GM03348 (cell line): ENCODE measurements at places on chromosomes 3 and 15.

- DNase-seq, result no peak
Observed at GRCh38 chr3:160617636-160618035, 52.3 kb upstream of the KPNA4 start.

DNA sequence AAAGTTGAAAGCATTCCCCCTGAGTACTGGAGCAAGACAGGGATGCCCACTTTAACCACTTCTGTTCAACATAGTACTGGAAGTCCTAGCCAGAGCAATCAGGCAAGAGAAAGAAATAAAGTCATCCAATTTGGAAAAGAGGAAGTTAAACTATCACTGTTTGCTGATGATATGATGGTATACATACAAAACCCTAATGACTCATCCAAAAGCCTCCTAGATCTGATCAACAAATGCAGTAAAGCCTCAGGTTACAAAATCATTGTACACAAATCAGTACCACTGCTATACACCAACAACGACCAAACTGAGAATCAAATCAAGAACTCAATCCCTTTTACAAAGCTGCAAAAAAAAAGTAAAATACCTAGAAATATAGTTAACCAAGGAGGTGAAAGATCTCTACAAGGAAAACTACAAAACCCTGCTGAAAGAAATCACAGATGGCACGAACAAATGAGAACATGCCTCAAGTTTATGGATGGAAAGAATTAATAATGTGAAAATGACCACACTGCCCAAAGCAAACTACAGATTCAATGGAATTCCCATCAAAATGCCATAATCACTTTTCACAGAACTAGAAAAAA lies 40.3 kb downstream of the RPL39L start:
- no peak for DNase-seq

DNA sequence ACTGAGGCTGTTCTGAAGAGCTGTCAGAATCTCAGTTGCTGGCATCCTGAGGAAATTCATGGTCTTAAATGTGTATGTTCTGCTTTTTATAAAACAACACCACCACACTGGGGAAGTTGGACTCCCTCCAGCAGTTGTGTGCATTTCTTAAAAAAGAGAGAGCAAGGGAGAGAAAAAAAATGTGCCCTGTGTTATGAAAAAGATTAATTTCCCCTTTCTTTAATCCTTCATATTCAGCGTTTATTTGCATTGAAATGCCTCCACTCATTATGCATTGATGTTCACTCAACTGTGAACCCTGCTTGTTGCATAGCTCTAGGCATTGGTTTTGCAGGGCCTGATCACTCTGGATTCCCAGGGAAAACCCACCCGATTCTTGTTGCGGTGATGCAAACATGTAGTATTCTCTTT lies 4.4 kb upstream of the ZNF609 start:
- no peak for DNase-seq

- no peak for DNase-seq
Observed at GRCh38 chr3:126342991-126343648, 14.1 kb downstream of the KLF15 start.

DNA sequence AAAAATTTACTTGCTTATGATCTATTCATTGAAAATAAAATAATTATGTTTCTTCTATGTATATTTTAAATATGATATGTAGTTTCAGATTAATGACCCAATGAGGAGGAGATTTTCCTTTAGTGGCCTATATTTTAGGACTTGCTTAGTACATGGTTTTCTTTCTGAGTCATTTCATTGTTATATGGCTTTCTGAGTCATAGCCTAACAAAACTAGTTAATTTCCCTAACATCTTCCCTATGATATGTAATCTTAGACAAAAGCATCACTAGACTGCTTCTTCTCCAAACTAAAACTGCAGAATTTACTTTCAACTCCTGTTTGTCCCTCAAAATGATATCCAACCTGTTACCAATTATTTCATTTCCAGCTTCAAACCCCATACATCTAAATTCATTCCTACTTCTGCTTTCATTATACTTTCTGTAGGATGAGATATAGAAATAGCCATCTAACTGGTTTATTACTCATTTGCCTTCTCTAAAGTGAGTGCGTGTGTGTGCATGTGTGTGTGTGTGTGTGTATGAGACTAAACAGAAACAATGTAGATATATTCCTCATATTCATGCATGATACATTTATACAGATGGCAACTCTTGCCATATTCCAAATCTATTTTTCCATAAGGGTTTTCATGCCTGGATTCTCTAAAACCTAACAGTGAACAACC lies 915.0 kb upstream of the GBE1 start:
- no peak for DNase-seq

DNA sequence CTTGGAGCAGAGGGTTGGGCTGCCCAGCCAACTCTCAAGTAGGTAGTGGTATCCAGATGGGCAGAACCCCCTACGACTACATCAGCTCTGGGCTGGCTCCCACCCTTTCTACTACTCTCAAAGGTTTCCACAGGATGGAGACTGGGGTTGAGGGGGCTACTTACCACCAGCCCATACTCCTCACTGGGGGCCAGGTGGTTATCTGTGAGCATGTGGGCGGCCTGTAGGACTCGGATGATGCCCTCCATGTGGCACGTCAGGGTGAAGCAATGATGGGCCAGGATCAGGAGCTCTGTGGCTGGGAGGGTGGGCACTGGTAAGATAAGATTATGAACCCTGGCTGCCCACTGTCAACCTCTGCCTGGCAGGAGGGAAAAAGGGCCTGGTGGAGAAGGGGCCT lies 33.4 kb downstream of the EIF3J start:
- DNase-seq, result no peak

DNA sequence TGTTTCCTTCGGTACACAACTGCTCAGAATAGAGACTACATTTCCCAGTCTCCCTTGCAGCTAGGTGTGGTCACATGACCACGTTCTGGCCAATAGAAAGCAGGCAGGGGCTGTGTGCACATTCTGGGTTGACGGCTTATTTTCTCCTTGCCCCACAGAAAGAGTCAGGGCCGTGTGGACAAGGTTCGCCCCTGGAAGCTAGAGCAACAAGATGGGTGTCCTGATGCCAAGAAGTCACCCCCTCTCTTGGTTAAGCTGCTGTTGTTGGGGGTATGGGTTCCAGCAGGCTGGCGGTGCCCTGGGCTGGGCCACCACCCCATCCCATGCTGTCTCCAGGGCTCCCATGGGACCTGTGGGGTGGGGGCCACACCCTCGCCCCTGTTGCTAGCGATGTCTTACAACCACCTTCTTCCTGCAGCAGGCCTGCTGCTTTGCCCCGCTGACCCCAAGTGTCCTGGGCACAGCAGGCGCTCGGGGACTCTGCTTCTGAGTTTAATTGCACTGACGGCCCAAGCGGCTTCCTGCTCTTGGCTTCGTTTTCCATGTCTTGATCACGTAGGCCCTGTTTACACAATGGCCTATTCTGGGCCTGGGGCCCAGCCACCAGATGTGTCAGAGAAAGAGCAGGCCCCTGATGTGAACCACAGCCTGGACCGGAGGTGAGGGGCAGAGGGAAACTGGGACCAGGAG lies 24.9 kb downstream of the ABTB1 start:
- DNase-seq, result peak; percentile 87

GRCh38 chr15:33425142-33425541 lies 114.4 kb downstream of the RYR3 start:
- DNase-seq, result no peak

- DNase-seq, result peak; percentile 43
Observed at GRCh38 chr3:190526787-190527762, 13.2 kb downstream of the IL1RAP start.

DNA sequence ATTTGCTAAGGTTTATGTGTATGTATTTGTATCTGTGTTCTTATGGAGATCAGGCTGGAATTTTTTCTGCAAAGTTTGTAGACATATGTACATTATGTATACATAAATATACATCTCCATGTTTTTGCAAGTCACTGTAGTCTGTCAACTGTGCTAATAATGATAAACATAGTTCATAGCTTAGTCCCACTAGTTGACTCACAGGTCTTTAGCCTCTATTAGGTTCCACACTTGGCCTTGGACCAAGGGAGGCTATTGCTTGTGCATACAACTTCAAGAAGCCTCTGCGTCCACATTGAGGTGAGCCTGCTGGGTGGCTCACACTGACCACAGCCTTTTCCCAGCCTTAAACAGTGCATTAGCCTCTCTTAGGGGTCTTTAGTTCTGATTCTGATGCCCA lies 243.8 kb upstream of the PEX5L start:
- no peak for DNase-seq

- DNase-seq, result peak; percentile 80
Observed at GRCh38 chr3:9884555-9885165, 4.6 kb upstream of the CIDEC start.

- no peak for DNase-seq
Observed at GRCh38 chr15:49984436-49984835, 134.6 kb downstream of the ATP8B4 start.

DNA sequence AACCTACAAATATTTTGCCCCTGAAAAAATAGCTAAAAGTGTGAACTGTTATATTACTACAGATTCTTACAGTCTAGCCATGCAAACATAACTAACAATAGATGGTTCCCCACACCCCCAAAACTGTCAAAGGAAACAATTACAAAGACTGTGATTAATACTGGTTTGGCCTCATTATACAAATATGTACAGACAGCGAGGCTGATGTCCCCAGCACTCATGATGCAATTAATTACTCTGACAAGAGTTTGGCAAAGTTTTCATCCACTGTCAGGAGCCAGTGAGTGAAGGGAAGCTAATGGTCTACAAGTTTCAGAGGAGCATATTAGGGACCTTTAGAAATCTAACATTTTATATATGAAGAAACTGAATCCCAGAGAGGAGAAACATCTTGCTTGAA lies 61.0 kb downstream of the HMG20A start:
- peak; percentile 54 for DNase-seq
